Umbilical cord (tissue), 2 donors: ENCODE measurements at places on chromosomes 7 and 10. TPM values are rescaled to one million over a fixed set of nuclear protein-coding genes. Genes with fewer than 3 reads are reported as not detected.

- DNase-seq, result no peak
These were observed 29.1 kb downstream of the KCTD7 start for GRCh38 chr7:66657798-66658197.

- DNase-seq, result no peak
These were observed 22.0 kb downstream of the ADRA2A start for GRCh38 chr10:111098679-111099437.

Gene FAM171A1
- total RNA-seq, result 2.4 TPM

Gene PON1
- total RNA-seq, result 0.24 TPM

DNA sequence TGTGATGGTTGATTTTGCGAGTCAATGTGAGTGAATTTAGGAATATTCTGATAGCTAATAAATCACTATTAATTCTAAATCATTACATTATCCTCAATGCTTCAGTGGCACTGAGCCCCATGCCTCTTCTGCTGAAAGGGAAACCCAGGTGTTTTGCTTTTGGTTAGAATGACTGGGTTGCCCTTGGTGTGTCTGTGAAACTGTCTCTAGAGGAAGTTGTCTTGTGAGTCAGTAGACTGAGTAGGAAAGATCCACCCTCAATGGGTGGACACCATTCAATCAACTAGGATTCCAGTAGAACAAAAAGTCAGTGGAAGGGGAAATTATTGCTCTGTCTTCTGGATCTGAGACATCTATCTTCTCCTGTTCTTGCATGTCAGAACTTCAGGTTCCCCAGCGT lies 472.4 kb downstream of the ANKRD7 start:
- no peak for DNase-seq

Gene PDK4
- 17.6 TPM for total RNA-seq

DNA sequence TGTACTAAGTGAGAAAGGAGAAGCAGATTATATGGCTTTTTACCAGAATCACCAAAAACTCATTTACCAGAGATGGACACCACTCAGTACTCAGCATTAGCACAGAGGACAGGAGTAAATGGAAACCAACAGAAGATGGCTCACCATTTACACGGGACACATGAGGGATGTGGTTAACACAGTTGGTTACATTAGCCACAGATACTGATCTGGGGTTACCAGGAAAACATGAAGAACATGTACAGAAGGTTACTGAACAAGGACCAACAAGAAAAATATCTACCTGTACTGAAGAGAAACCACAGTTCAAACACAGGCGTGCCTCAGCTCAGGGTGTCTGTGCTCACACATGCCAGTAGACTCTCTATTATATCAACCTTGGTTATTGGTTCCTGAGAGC lies 1285.8 kb upstream of the SORCS1 start:
- no peak for DNase-seq

- peak; percentile 53 for DNase-seq
These were observed 21.3 kb downstream of the CCDC3 start for GRCh38 chr10:12980102-12980661.

DNA sequence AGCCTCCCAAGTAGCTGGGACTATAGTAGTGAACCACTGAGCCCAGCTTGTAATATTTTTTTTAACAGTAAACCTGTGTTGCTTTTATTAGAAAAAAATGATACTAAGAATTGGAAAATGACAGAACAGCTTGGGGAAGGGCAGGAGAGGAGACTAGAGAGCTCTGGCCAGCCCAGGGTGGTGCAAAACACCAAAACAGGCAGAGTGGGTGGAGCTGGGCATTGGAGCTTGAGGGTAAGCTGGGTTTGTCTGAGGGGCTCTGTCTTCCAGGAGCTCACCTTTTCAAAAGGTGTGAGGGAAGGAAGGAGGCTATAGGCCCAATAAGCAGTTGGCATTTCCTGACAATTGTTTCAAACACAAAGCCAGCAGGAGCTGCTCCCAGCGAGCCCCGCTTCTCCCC lies 75.2 kb upstream of the DUSP5 start:
- no peak for DNase-seq

DNA sequence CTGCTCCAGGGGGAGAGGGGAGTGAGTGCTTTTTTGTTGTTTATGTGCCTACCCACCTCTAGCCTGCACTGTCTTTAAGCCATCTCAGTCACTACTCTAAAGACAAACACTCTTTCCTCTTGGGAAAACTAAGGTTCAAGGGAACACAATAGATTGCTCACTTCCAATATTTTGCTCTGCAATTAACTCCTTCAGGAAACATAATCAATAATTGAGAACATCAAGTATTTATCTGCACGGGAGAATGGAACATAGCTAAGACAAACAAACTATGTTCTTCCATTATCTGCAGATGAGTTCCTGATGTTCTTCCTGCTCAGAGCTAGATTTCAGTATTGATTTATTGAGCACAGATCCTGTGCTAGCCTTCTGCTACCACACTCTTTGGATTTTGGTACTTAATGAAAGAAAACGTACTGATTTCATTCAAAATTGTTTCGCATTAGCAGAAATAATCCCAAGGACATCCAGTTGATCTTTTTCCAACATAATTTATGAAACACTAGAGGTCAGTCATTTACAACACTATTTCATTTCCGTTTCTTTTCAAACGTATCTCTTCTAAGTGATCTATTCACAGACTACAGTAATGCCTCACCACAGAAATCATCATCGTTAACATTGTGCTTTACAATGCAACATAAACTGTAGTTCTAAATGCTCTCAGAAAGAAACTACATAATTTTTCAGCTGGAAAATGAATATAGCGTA lies 8.3 kb downstream of the NEBL start:
- DNase-seq, result no peak

Gene GPER1
- 16.6 TPM for total RNA-seq
